ENCODE measurements at places on chromosomes 7 and 10.
A peak's percentile ranks its signal among the peaks of the same experiment; 100 is the strongest.

- no peak for DNase-seq
Measured at GRCh38 chr10:30166929-30167328, 107.5 kb upstream of the JCAD start.

GRCh38 chr7:151735851-151736402 lies 141.0 kb downstream of the PRKAG2 start:
- no peak for DNase-seq

DNA sequence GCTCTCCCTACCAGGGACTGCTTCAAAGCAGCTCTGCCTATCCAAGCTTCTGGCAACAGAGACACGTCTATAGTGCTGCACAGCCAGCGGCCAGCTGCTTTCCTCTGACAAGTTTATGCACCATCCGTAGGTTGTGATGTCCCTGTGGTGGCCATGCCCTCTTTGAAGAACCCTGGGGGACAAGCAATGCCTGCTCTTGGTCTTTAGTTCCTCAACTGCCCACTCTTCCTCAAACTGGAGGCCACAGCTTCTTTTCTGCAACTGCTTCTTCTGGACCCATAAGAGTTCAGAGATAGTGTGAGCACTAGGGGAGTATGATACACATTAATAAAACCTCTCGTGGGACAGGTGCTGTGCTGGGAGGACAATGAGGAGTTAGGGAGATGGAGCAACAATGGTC lies 164.9 kb downstream of the ELMO1 start:
- DNase-seq: no peak

- DNase-seq: no peak
Measured at GRCh38 chr7:148695953-148696352, 2.8 kb upstream of the CUL1 start.

DNA sequence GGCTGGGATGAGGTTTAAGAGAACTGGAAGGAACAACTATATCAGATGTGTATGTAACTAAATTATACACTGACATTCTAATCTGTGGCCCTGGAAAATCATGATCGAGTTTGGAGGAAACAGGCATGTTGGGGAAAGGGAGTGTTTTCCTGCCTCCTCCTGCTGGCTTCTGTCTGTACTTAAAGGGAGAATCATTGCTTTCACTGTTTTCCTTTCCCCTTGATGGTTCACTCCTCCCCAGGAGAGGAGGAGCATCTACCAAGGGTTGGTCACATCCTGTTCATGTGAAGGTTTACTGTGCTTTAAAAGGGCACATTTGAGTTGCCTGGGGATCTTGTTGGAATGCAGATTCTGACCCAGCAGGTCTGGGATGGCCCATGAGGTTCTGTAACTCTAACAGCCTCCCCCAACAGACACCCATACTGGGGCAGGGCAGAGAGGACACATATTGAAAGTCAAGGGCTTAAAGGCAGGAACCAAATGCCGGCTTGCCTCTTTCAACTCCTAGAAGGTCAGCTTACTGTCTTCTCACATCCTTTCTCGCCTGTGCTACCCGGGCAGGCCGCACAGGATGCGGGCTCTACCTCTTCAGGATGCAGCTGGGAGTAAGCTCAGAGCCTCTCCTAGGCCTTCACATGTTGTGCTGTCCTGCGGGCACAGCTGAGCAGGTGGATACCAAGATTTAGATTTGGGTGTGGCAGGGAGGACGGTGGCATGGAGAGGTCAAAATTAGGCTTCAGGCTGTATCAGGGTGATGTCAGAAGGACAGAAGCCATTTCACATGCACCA lies 694.8 kb downstream of the KCNMA1 start:
- peak; percentile 5 for DNase-seq

All from astrocyte of the spinal cord (primary cell).